Activated CD4-positive, alpha-beta T cell treated with anti-CD3 and anti-CD28 coated beads, Interleukin-2, amount 10 ng/mL, durations not matched to agents 7 days and 5 days (primary cell): ENCODE measurements at places on chromosomes 4 and X. TPM values are rescaled to one million over a fixed set of nuclear protein-coding genes. Genes with fewer than 3 reads are reported as not detected.

Gene IL3RA
- total RNA-seq, result 7.1 TPM

- peaks cover 16% of the 10 kb centered on the region for H3K4me1 ChIP-seq
- no peak for DNase-seq
- H3K27me3 ChIP-seq, result no peaks in the 10 kb centered on the region
Observed at GRCh38 chr4:6887591-6888371, 21.8 kb upstream of the TBC1D14 start.

DNA sequence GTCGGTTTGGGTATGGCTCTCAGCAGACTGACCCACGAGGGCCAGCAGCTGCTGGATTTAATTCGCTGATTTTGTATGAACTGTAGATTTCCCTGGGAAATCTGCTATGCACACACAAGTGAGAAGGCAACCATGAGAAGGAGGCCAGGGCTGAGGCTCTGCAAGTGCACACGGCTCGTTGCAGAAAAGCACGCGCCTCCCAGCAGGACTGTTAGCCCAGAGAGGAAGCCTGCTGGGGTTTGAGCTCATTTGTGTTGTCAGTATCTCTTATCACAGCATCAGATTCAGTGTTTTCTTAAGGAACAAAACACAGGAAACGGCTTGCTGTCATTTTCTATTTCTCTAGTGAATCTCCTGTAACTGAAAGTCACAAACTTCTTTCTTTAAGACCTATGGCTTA, 296.2 kb upstream of the FAT1 start:
- DNase-seq, result no peak
- H3K27ac ChIP-seq, result no peak overlapping the region
- no peaks in the 10 kb centered on the region for H3K27me3 ChIP-seq
- no peaks in the 10 kb centered on the region for H3K36me3 ChIP-seq
- H3K4me3 ChIP-seq, result no peak overlapping the region
- H3K4me1 ChIP-seq, result no peaks in the 10 kb centered on the region

GRCh38 chrX:68261060-68261672, 172.1 kb downstream of the OPHN1 start:
- H3K27ac ChIP-seq, result no peak overlapping the region
- H3K27me3 ChIP-seq, result no peaks in the 10 kb centered on the region
- H3K36me3 ChIP-seq, result no peaks in the 10 kb centered on the region
- no peak overlapping the region for H3K4me3 ChIP-seq
- H3K4me1 ChIP-seq, result no peaks in the 10 kb centered on the region

DNA sequence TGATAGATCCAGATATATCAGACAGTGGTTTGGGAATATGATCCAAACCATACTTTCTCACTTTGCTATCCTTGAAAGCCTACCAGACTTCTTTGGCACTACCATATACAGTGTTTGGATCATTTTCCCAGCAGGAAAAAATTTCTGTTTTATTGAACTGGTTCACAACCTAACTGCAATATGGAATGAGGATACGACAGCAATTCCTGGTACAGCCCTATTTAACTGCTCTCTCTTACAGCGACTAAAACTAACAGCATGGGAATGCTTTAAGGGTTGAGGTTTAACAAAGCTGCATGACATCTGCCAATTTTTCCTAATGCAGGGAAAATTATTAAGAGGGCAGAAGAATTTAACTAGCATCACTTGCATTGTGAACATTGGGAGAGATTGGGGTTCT, 47.3 kb downstream of the RS1 start:
- H3K4me1 ChIP-seq, result no peaks in the 10 kb centered on the region
- no peak overlapping the region for H3K27ac ChIP-seq
- no peaks in the 10 kb centered on the region for H3K36me3 ChIP-seq
- H3K4me3 ChIP-seq, result no peak overlapping the region

DNA sequence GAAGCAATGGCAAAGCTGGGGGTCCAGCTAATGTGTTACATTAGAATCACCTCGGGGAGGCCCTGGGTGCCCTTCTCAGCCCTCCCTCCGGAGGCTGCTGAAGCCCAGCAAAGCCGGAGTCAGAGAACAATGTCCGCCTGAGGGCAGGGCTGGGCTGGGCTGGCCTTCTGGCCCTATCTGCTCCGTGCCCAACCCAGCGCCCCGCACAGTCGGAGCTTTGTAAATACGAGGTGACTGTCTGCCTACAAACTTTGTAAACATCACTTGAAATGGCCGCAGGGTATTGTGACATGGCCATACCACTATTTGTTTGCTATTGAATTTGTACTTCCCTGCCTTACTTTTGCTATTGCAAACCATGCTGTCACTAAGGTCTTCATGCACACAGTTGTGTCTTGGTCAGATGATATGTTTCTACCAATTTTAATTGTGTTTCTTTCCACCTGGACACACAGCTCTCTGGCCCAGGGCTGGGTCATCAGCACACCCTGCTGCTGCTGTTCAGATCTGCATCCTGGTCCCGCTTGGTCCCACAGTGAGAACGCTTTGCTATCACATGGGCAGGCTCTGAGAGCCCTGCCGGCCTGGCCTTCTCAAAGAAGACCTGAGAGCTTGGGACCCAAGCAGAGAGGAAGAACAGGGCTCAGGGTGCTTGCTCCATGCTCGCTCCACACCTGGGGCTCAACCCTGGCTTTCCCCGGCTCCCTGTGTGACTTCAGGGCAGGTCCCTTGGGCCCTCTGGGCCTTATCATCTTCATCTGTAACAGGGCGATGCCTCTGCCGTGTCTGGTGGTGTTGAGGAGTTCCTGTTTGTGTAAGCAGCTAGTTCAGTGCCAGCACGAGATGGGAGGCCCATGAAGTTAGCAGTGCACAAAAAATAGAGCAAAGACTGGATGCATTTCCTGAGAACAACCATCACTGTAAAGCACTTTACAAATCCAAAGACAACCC, 2.3 kb downstream of the S100P start:
- peak overlapping the region; percentile 96 for H3K27ac ChIP-seq
- peak overlapping the region; percentile 20 for H3K4me3 ChIP-seq
- H3K36me3 ChIP-seq, result peaks cover 26% of the 10 kb centered on the region
